ENCODE measurements at places on chromosomes 16 and 17. TPM values are rescaled to one million over a fixed set of nuclear protein-coding genes. Genes with fewer than 3 reads are reported as not detected.

SYNGR3 gene
- 12.4 TPM for total RNA-seq

TP53TG3B gene
- total RNA-seq: not detected

MARVELD3 gene
- total RNA-seq: not detected

CCDC40 gene
- total RNA-seq: 1.00 TPM

C1QTNF8 gene
- not detected for total RNA-seq

Data from activated CD4-positive, alpha-beta memory T cell treated with anti-CD3 and anti-CD28 coated beads for 36 hours (primary cell).